ENCODE measurements at places on chromosomes 3 and 15.

GRCh38 chr3:152225201-152225600, 43.5 kb upstream of the MBNL1 start:
- no peak for DNase-seq

GRCh38 chr3:155369735-155370134, 76.3 kb upstream of the STRIT1 start:
- no peak for DNase-seq

- no peak for DNase-seq
Measured at GRCh38 chr3:154776549-154777225, 303.4 kb upstream of the MME start.

GRCh38 chr3:106906074-106906473, 471.2 kb upstream of the CCDC54 start:
- DNase-seq, result no peak

DNA sequence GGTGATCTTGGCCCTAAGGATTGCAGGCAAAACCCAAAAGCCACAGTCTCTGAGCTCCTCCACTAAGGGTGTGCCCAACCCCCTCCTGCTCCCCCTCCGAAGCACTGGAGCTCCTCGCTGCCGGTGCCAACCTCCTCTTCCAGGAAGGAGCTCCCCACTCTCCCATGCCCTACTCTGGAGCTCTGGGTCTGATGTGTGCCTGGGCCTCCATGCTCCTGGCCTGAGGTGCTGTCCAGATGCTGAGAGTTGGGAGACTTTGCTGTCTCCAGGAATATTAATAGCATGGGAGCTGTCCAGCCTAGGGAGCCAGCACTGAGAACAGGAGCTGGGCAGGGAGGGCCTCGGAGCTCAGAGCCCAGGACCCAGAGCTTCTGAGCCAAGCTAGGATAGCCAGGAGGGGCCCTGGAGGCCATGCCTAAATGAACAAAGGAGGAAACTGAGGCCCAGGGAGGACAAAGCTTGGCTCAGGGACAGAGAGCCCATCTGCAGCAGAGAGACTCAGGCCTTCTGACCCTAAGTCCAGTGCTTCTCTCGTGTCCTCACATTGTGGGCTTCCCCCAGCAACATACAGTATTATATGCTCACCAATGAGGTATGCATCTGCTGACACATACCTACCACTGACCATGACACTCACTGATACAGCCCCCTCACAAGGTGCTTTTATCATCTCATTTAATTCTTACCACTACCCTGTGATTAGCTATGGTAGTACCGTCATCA, 36.9 kb upstream of the HERC1 start:
- no peak for DNase-seq

DNA sequence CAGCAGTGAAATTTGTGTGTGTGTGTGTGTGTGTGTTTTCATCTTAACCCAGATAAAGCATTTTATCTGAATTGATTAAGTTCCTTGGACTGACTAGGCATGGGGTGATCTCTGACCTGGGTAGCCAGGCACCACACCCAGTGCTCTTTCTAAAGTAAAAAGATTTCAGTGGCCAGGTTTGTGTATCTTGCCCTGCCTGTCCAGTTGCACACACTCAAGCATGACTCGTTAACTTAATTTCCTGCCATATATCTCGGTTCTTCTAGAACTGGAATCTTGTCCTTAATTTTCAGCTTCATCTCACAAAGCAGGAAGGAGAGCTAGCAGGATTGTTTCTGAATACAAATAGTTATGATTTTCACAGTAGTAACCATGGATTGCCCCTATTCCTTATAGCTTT, 17.0 kb downstream of the TM4SF18 start:
- DNase-seq, result no peak

- no peak for DNase-seq
Measured at GRCh38 chr3:165459111-165459510, 262.9 kb upstream of the SLITRK3 start.

- DNase-seq, result no peak
Measured at GRCh38 chr3:105152987-105153386, 213.7 kb upstream of the ALCAM start.

- DNase-seq, result no peak
Measured at GRCh38 chr15:62053439-62054085, 6.7 kb downstream of the VPS13C start.

DNA sequence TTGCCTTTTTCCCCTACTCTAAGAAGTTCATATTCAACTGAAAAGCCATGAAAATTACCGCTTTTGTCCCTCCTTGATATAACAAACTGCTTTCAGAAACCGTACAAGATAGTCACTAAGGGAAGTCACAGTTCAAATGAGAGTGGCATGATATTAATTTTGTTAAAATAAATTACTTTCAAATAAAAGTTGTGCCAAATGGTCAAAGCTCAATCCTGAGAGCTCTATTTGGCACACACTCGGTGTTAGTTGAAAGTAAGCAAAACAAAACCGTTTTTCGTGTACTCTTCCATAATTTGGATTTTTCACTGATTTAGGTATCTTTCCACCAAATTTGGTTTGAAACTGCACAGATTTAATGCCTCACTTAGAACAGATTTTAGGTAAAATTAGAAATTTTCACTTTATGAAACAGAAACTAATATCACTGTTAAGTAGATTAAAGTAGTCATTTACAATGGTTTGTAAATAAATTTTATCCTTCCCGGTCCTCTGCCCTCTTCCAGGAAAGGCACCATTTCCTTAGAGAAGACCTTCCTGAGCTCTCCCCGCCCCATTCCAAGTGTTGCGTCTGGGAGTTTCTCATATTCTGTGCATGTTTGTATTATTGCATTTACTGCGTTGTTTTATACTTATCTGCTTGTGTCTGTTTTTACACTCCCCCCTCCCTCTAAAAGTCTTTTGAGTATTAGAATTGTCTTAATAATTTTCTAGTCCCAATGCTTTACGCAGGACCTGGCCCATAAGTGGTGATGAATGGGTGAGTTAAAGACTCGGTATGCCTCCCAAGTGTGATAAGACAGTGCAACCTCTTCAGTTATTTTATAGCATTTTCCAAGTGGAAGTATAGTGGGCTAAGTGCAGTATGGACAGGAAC, 853 bp downstream of the TCAIM start:
- DNase-seq, result no peak

- DNase-seq, result no peak
Measured at GRCh38 chr3:32843510-32844321, 25.9 kb downstream of the TRIM71 start.

- DNase-seq, result no peak
Measured at GRCh38 chr3:966341-966740, 126.5 kb upstream of the CNTN6 start.

- DNase-seq, result no peak
Measured at GRCh38 chr3:134323966-134324962, 50.0 kb downstream of the AMOTL2 start.

- no peak for DNase-seq
Measured at GRCh38 chr3:8749316-8749715, 15.7 kb downstream of the CAV3 start.

DNA sequence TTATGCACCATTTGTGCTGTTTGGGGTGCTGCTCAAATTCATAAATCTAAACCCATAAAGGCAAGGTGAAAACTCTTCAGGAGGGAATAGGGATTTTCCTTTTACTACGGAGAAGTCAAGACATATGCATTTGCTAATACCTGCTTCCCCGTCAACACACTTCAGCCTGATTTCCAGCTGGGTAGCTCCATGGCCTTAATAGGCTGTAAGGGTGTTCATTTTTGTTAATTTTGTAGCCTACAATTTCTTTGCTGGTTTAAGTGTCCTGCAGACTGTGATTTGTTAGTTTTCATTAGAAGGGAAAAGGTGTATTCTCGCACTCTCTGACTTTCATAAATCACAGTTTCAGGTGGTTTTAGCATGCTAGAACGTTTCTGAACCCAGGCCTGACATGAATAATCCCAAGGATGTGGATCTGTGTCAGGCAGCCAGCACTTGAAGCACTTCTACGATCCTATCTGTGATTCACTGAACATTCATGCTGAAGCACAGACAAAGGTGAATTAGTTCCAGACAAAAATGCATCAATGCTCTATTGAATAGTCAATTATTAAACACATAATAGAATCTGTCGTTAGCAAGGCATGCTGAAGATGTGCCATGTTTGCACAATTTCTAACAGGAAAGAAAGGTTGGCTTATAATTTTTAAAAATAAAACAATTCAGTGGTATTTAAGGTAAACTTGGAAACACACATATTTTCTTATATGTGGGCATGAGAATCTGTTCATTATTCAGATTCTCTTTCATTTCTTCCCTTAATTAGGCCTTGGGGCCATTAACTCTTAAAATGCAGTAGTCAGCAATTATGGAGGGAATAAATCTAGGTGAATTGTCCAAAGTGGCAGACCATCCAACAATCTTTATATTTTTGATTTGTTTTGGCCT, 17.9 kb upstream of the NMNAT3 start:
- no peak for DNase-seq

- DNase-seq, result no peak
Measured at GRCh38 chr3:156017352-156018030, 102.9 kb upstream of the KCNAB1 start.

DNA sequence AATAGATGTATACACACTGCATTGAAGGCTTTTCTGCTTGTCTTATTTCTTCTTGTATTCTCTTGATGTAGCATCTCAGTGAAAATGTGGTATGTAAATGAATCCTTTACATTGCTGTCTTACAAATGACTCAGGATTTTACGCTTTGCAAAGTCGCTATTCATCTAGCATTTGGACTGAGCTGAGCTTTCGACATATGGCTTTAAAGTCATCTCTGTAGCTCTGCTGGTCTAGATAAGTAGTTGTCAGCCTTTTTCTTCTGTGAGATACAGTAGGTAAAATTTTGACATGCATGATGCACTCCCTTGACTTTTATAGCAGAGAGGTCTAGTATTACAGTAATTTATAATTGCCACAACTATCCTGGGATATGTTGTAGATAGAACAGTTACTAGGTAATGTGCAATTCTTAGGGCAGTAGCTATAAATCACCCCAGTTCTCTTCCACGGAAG, 16.8 kb downstream of the MEF2A start:
- no peak for DNase-seq

- DNase-seq, result no peak
Measured at GRCh38 chr3:86563400-86563970, 427.5 kb downstream of the VGLL3 start.

GRCh38 chr3:184662187-184662586, 49.7 kb downstream of the MAGEF1 start:
- DNase-seq, result no peak

GRCh38 chr15:73295630-73296286, 73.0 kb downstream of the HCN4 start:
- no peak for DNase-seq

DNA sequence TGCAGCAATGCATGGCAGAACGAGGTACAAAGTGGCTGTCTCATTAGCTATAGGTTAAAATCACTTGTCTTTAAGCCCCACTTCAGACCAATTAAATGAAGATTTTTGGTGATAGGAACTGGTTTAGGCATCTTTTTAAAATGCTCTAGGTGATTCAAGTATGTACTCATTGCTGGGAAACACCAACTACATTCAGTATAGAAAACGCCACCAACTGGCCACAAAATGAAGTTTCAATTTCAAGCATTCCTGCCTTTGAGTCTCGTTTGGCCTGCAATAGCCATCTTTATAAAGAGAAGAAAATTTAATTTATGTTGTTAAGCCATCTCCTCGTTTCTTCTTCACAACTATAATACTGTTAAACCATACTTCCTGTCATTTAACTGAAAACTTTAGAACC, 587.9 kb downstream of the GBE1 start:
- DNase-seq, result no peak

GRCh38 chr3:101998256-101998926, 149.1 kb downstream of the NFKBIZ start:
- DNase-seq, result no peak

DNA sequence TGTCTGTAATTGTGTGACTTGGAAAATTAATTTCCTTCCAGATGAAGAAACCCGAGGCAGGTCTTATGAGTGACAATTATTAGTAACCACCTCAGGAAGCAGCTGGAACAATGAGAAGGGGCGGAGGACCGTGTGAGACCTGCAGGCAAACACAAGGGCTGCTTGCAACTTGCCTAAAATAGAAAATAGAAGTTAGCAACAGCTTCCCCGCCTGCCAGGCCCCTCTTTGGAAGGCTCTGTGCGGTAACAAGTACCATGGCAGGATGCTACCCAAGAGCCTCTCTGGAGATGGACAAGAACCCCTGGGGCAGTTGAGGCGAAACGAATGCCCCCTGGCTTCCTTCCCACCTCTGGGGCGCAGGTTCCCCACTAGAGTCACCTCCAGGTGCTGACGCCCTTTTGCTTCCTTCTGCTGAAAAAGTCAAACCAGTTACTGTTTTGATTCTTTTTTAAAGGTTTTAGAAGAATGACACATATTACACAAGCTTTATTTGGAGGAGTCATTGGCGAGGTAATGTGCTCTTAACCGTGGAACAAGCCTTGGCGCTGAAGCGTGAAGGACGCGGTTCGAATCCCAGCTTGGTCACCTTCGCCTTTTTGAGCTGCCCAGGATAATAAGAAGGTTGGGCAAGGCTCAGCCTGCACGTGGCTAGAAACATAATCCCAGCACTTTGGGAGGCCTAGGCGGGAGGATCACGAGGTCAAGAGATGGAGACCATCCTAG, 47.0 kb upstream of the SYNM start:
- no peak for DNase-seq

DNA sequence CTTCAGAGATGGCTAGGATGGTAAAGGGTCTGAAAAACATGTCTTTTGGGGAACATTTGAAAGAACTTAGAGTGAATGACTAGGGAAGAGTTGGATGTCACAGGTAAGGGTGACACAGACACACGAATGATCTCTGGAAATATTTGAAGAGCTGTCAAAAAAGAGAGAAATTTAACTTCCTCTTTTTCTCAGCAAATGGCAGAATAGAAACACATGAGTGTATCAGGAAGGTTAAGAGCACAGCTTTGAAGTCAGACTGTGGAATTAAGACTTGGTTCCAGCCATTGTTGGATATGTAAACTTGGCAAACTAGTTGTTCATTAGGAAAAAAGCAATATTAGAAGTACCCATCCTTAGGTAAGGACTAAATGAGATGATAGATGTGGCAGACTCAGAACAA, 117.7 kb downstream of the IMPG2 start:
- no peak for DNase-seq

- DNase-seq, result no peak
Measured at GRCh38 chr15:70435872-70436271, 327.5 kb downstream of the UACA start.

- DNase-seq, result no peak
Measured at GRCh38 chr15:56894601-56895000, 23.8 kb upstream of the TCF12 start.

- no peak for DNase-seq
Measured at GRCh38 chr15:80595396-80595795, 99.7 kb upstream of the ABHD17C start.

GRCh38 chr3:44421280-44421679, 56.2 kb downstream of the ZNF445 start:
- no peak for DNase-seq

- no peak for DNase-seq
Measured at GRCh38 chr3:142907996-142908395, 19.1 kb upstream of the PCOLCE2 start.

DNA sequence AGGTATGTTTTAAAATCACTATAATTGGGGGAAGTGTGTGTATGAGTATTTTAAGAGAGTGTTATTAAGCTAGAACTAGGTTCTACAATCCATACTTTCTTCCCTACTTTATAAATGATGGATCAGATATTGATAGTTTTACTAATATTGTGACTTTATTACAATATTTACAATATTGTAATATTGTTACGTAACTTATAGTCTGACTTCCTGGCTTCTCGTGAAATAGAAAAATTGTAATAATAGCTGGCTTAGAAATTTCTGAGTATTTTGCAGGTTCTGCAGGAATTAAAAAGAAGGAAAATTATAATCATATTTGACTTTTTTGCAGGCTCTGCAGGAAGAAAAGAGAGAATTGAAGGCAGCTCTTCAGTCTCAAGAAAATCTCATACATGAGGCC, 60.0 kb downstream of the CEP63 start:
- DNase-seq, result no peak

- DNase-seq, result no peak
Measured at GRCh38 chr3:146195030-146195429, 34.0 kb upstream of the PLOD2 start.

Data from activated gamma-delta T cell treated with anti-CD3 and anti-CD28 coated beads, Interleukin-2, amount 50 U/mL, for 16 hours (primary cell).